ENCODE measurements at places on chromosomes 1 and 21. TPM values are rescaled to one million over a fixed set of nuclear protein-coding genes. Genes with fewer than 3 reads are reported as not detected.

- DNase-seq = peak; percentile 12
Measured at GRCh38 chr1:171850651-171851350, 9.5 kb downstream of the DNM3 start.

Gene GPR3
- polyA plus RNA-seq = 0.64 TPM

- peak; percentile 16 for DNase-seq
Measured at GRCh38 chr1:50271968-50272578, 151.2 kb downstream of the DMRTA2 start.

GRCh38 chr1:97904534-97904933 lies 16.3 kb downstream of the DPYD start:
- DNase-seq = no peak

Gene OR2L8
- not detected for polyA plus RNA-seq

GRCh38 chr1:196678510-196678884 lies 26.7 kb downstream of the CFH start:
- DNase-seq = no peak

GRCh38 chr1:49045371-49045770 lies 268.7 kb upstream of the BEND5 start:
- no peak for DNase-seq

Gene KRTAP11-1
- not detected for polyA plus RNA-seq

DNA sequence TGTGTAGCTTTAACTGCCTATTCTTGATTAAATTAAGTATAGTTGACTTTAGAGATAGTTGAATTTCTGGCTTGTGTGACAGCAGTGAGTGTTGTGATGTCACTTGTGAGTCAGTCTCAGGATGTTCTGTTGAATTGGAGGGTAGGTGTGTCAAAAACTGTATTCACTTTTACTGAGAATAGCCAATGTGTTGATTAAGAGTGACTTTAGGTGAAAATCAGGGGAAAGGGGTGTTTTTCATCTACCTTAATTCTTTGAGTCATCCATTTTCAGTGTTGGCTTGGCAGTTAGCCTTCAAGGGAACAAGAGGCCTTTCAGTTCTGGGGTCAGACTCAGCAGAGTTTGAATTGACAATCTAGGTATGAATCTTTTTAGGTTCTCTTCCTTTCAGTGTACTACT lies 75.9 kb downstream of the CDC14A start:
- DNase-seq = no peak

DNA sequence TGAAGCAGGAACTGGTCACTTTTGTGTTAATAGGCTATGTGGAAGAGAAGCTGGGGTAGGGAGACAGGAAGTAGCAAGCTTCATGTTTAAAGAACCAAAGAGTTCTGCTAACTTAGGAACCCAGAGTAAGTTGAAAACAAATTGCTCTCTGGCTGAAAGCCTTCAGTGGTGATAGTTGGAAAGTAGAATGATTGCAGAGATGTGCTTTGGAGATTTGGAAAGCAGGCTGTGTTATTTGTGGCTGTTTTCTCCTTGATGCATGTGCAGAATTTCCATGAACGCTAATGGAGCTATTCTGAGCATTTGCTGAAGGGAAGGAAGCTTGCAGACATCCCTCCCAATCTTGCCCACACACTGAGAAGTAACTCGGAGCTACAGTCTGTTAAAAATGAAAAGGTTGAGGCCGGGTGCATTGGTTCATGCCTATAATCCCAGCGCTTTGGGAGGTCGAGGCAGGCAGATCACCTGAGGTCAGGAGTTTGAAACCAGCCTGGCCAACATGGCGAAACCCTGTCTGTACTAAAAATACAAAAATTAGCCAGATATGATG lies 45.7 kb downstream of the TCEANC2 start:
- DNase-seq = no peak

Gene FAM72C
- 10.9 TPM for polyA plus RNA-seq

Gene C1orf87
- polyA plus RNA-seq = not detected

- DNase-seq = no peak
Measured at GRCh38 chr1:234680331-234680904, 70.4 kb upstream of the IRF2BP2 start.

All from A549 (cell line).